Forelimb muscle (tissue), 1 donor: ENCODE measurements at places on chromosomes 3 and 15.

DNA sequence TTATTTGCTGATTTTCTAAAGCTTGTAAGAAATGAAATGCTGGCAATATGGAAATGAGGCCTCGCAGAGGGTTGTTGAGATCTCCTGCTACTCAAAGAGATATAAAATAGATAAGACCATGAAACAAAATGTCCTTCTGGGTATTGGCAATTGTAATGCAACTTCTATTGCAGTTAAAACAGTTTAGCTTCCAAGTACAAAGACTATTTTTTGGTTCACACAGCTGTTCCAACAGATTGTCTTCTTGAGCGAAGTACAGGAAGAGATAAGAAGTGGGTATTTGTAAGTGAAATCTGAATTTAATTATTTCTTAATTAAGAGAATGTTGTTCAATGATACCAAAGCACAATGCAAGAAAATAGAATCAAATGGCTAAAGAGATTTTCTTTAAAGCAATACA is 801.5 kb upstream of the GBE1 start:
- no peak for DNase-seq

GRCh38 chr3:160169139-160169976 is 55.9 kb upstream of the C3orf80 start:
- DNase-seq, result no peak

GRCh38 chr3:152621006-152621868 is 213.7 kb upstream of the P2RY1 start:
- DNase-seq, result no peak

DNA sequence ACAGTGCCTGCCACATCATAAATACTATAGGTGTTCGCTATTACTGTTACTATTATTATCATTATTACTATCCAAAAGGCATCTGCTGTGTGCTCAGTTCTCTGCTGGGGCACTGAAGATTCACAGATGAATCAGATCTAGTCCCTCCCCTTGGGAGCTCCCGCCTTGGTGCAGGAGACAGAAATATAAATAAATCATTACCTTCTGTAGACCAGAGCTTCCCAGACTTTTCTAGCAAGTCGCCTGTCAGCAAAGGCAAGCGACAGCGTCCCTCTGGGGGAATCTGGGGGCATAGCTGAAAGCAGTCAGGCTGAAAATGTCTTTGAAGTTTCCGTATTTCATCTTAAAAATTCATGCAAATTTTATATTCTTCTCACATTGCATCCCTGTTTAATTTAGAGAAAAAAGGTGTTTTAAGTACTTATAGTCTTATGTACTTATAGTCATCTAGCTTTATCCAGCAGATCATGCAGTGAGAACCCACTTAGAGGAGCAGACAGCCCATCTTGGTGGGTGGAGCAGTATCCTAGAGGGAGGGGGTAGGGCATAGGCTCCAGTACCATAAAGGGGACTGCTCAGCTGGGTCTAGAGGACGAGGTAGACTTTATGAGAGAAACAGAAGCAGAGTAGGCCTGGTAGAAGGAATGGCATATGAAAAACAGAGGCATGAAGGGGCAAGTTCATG is 10.4 kb upstream of the BRPF1 start:
- no peak for DNase-seq

DNA sequence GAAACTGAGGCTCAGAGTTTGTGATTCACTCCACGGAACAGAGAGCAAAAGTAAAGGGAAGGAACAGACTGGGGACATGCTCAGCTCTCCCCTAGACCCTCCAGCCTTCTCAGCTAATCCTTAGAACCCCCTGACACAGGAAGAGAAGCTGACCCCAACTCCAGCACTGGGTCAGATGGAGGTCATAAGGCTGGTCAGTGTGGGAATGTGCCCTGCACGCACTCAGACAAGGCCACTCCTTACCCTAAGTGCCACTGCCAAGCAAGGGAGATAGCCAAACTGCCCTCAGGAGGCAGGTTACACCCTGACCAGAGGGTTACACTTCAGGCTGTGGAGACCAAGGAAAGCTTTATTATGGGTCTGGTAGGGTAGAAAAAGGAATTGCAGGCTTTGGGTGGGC is 1.2 kb downstream of the RPL29 start:
- no peak for DNase-seq

DNA sequence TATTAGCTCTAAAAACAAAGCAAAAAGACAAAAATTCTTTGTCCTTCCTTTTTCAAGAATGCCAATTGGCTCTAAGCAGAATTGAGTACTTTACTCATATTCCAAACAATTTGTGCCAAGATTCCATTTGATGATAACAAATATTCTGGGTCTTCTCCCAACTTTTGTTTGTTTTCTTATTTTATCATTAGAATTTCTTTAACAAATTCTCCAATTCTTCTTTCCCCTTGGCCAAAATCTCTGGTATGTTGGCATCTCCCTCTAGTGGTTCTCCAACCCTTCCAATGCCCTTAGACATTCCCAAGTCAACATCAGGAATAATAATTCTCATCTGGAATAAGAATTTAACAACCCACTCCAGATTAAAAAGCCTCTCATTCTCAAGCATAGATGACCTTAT is 5.3 kb downstream of the CPOX start:
- DNase-seq, result no peak

DNA sequence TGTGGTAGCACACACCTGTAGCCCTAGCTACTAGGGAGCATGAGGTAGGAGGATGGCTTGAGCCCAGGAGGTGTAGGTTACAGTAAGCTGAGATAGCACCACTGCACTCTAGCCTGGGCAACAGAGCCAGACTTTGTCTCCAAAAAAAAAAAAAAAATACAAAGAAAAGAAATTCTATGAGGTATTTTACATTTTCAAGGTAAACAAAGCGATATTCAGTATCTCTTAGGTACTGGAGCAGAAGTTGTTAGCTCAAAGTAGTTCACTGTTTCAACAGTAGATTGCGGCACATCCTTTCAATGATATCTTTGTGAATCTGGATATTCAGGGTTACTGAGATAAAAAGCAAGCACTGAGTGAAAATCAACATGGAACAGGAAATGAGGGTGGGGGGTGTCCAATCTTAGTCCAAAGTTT is 318.5 kb downstream of the ZNF621 start:
- no peak for DNase-seq

DNA sequence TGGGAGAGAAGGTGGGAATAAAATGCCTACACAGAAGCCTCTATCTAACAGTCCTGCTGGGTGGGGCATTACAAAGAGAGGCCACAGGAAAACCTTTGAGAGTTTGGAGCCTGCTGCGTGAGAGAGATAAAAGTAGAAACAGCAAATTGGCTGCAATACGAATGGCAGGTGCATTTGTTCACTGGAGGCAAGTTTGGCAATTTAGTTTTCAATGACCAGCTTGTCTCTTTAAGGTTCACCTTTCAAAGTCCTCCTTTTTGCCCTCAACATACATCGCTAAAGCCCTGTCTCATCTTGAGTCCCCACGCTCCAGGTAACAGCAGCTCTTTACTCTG is 405.7 kb downstream of the LSAMP start:
- DNase-seq, result no peak

GRCh38 chr3:51997172-51997571 is 1.5 kb upstream of the RPL29 start:
- no peak for DNase-seq

DNA sequence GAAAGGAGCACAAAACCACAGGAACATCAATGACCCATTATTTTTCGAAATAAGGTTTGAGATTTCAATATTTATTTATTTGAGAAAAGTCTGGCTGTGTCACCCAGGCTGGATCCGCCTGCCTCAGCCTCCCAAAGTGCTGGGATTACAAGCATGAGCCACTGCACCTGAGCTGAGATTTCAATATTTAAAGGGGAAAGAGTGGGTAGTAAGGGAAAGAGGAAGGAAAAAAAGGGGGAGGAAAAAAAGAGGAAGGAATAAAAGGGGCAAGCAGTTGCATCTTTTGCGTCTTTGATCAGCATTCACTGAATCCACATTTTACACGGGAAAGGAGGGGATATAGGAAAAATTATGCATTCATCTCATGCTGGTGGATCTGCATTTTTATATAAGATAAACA is 47.4 kb downstream of the ERICH6 start:
- no peak for DNase-seq

GRCh38 chr3:119330181-119330580 is 36.0 kb downstream of the ARHGAP31 start:
- no peak for DNase-seq

GRCh38 chr15:67127965-67128364 is 62.6 kb downstream of the SMAD3 start:
- DNase-seq, result no peak

- DNase-seq, result no peak
These were observed 6.9 kb upstream of the NME9 start for GRCh38 chr3:138336454-138336999.

DNA sequence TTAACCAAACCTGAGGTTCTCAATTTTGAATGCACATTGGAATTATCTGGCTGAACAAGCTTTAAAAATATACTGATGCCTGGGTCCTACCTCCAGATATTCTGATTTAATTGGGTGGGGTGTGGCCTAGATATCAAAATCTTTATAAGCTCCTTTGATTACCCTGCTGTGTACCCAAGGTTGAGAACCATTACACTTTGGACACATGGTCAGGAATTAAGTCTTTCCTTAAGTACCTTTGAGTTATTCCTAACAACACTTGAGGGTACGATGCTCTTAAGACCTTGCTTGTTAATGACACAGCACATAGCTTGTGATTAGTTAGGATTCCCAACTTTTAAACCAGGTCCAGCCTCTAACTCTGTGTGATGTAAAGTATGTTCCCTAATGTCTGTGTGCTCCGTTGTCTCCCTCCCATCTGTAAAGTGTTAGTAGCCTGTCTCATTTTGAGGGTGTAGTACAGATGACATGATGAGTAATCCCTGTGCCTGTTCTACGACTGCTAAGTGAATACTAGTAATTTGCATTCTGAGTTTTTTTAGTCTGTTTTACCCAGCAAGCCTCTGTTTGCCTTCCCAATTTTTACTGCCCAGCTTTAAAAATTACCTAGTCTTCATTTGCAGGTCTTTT is 154.9 kb downstream of the KLHL25 start:
- DNase-seq, result no peak

DNA sequence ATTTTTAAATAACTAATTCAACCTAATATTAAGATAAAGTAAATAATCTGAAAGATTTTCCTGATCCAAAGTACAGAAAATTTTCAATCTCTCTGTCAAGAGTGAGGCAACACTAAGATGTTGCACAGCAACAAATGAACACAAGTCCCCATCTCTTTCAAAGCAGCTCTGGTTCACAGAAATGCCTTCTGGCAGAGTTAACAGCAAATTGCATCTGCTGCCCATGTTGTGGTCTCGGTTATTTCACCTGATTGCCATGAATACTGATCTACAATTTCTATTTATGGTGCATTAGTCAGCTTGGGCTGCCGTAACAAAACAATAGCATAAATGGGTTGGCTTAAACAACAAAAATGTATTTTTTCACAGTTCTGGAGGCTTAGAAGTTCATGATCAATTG is 167.3 kb downstream of the BCHE start:
- DNase-seq, result no peak

- no peak for DNase-seq
These were observed 12.6 kb downstream of the PLCL2 start for GRCh38 chr3:16897254-16897926.

- DNase-seq, result no peak
These were observed at the start of gene PLA2G4D for GRCh38 chr15:42094512-42094963. Gene PLA2G4D (minus strand): TSS chr15:42094562. CDS start chr15:42094459, 103 bp downstream.

DNA sequence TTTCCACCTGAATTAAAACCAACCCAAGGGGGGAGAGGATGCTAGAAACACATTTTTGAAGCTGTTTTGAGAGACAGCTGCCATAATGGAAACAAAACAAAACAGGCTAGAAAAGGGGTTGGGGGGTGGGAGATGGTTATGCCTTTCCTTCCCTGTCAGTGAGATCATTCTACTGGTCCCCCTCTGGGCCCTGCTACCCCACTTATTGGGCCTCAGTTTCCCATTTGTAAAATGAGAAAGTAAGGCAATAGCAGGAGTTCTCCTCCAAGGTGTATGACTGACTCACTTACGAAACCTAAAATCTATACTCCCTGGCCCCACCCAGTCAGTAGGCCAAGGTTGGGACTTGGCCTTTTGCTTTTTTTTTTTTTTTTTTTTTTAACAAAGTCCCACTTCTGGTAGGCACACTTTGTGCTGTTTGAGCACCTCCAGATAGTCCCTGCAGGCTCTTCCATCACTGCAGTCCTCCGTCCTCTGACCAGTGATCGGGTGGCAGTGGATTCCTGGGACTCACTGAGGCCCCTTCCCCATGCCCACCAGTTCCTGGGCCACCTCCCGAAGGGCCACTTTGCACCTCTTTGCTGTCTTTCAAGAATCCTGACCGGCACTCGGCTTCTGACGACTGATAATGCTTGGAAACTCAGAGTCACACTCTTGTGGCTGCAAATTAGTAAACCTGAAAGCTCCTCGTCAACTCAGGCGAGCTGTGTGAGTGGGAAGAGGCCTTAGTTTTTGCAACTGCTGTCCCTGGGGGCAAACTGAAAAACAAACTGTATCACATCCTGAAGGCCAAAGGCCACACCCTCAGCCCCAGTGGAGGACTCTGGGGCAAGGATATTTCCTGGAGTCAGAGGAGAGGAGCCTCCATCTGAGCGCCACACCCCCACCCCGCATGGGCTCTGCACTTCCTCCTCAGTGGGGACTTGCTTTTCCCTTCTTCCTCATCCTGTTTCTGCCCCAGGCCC is 6.7 kb upstream of the PSTPIP1 start:
- DNase-seq, result no peak

- no peak for DNase-seq
These were observed 44.8 kb downstream of the PLD1 start for GRCh38 chr3:171765511-171765887.
